ENCODE measurements at places on chromosomes 16 and 17. TPM values are rescaled to one million over a fixed set of nuclear protein-coding genes. Genes with fewer than 3 reads are reported as not detected.

Gene KRT23
- total RNA-seq, result 148 TPM

Gene TM4SF5
- not detected for total RNA-seq

Gene CDH11
- 70.6 TPM for total RNA-seq

Gene NLGN2
- total RNA-seq, result 1.9 TPM

Gene TUBB3
- 7.0 TPM for total RNA-seq

Gene AOC2
- total RNA-seq, result 0.96 TPM

Gene ADAD2
- not detected for total RNA-seq

Gene CCL17
- not detected for total RNA-seq

Gene KIFC3
- total RNA-seq, result 107 TPM

Gene NAGS
- 31.1 TPM for total RNA-seq

Gene ADGRG3
- total RNA-seq, result under 0.01 TPM

Gene SPATA32
- total RNA-seq, result not detected

Gene NPIPB2
- 1.7 TPM for total RNA-seq

Gene CDRT4
- 0.43 TPM for total RNA-seq

Gene IRX6
- total RNA-seq, result not detected

Gene MRC2
- total RNA-seq, result 54.7 TPM

Gene TP53TG3
- 0.48 TPM for total RNA-seq

Gene CCDC154
- 0.43 TPM for total RNA-seq

Gene FBXL20
- 11.1 TPM for total RNA-seq

Gene PTGES3L
- total RNA-seq, result 0.21 TPM

Gene PRKCB
- total RNA-seq, result 0.21 TPM

Gene SLC5A11
- total RNA-seq, result not detected

Gene CBFA2T3
- 0.48 TPM for total RNA-seq

Gene HSD11B2
- 1.9 TPM for total RNA-seq

Gene FBRS
- 11.1 TPM for total RNA-seq

Gene SPNS3
- total RNA-seq, result not detected

Gene ASGR1
- 0.64 TPM for total RNA-seq

Gene KRT33A
- not detected for total RNA-seq

Gene GALR2
- total RNA-seq, result 0.21 TPM

Gene SLC5A2
- total RNA-seq, result 0.64 TPM

Gene SCNN1G
- 0.85 TPM for total RNA-seq

Gene MYH10
- 33.0 TPM for total RNA-seq

Gene MPP2
- total RNA-seq, result 0.96 TPM

Gene DYNLRB2
- total RNA-seq, result not detected

Gene ESRP2
- total RNA-seq, result 45.6 TPM

Gene CTF1
- 0.64 TPM for total RNA-seq

Gene BRIP1
- 1.5 TPM for total RNA-seq

Gene TBC1D3B
- total RNA-seq, result 0.48 TPM

Gene TANC2
- total RNA-seq, result 126 TPM

Gene NKD1
- under 0.01 TPM for total RNA-seq

Gene CHST4
- total RNA-seq, result not detected

Gene MEIOB
- 0.24 TPM for total RNA-seq

Gene SLC52A1
- 1.7 TPM for total RNA-seq

Gene RPH3AL
- total RNA-seq, result 6.5 TPM

Gene TLCD1
- 9.4 TPM for total RNA-seq

Gene OR4D1
- total RNA-seq, result not detected

Gene CD7
- total RNA-seq, result not detected

Gene MEFV
- total RNA-seq, result not detected

Gene C17orf100
- 0.24 TPM for total RNA-seq

Data from tracheal epithelial cell (primary cell).